ENCODE measurements at places on chromosomes 5 and 9.

- no peak for DNase-seq
Observed at GRCh38 chr5:74017112-74017511, 391.1 kb downstream of the ARHGEF28 start.

GRCh38 chr5:132439521-132440089 is 51.0 kb downstream of the IRF1 start:
- DNase-seq, result no peak

DNA sequence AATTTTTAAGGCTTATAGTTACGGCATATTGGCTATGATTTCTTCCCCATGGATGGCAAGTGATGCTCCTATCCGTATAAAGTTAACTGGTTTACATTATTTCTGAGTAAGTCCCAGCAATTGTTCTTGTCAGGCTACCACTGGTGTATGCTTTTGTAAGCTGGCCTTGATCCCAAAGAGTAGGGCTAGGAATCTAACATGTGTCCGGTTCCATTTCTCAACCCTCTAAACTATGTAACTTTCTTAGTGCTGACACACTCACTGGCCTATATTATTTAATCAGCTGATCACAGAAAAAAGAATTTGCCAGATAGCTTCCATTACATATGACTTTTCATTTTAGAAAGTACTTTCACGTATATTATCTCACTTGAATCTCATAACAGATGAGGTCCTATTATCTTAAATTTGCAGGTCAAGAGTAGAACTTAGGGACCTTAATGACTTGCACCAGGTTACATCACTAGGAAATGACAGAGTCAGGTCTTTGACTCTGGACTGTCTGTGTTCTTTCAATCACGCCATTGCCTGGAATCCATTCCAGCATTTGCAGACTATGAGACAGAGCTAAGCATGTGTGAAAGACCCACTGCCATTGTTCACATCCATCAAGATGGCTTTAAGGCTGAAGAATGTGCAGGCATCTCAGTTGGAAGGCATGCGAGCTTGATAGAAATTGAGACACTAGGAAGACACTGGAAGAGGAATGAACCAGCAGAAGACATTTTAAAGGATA is 362.9 kb downstream of the ARRDC3 start:
- DNase-seq, result no peak

DNA sequence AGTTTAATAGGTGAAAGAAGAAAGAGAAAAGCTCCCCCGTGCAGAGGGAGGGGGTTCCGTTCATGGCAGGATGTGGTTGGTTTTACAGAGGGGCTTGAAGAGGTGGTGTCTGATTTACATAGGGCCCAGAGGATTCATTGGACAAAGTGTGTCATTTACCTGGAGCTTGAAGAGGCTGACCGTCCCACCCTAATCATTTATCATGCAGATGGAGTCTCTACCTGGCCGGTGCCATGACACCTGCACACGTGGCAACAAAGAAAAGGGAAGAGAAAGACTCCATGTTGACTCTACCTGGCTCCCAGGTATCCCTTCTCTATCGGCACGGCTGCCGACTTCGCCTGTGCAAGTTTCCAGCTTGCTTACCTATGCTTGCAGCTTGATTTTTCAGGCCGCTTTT is 35.3 kb upstream of the PRRC2B start:
- no peak for DNase-seq

- no peak for DNase-seq
Observed at GRCh38 chr5:80059354-80059980, 24.3 kb downstream of the THBS4 start.

DNA sequence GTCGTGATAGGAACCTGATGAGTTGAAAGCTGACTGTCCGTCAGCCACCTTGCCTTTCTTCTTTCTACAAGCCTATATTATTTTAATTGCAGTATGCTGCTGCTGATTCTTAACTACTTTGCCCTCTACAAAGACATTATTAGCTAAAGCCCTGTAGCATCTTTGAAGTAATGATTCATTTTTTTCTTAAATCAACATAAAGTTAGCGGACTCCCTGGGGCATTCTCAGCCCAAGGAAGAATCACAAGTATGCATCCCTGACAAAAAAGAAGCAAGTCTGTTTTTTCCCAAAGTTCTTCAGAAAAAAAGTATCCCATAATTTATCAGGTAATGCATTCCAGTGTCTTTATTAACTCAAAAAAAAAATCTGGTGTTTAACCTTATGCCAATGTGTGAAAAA is 69.5 kb upstream of the TAS2R1 start:
- DNase-seq, result no peak

DNA sequence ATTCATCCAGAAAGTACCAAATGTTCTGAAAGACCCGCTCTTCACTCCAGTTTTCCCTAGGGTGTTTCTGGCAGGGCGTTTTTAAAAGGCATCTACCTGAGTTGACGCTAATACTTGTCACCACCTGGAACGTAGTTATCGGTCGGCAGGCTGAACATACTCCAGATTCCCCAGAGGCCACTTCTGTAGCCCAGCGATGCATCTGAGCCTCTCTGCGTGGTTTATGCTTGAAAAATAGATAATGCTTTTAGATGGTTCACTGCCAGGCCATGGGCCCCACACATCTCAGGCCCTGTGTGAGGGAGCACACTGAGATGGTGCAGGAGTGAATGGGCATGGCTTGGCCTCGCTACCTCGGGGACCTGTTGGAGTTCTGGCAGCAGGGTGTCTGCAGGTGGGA is 33.0 kb upstream of the NCS1 start:
- no peak for DNase-seq

GRCh38 chr5:3058942-3059341 is 307.5 kb upstream of the IRX2 start:
- no peak for DNase-seq

Data from T47D (cell line).